ENCODE measurements at places on chromosomes 5 and 9.
A peak's percentile ranks its signal among the peaks of the same experiment; 100 is the strongest.

GRCh38 chr5:135110785-135111596 is 77.0 kb upstream of the PITX1 start:
- no peak for DNase-seq

GRCh38 chr9:16469184-16469583 is 401.3 kb downstream of the BNC2 start:
- no peak for DNase-seq

- no peak for DNase-seq
These were observed 53.9 kb downstream of the RFX3 start for GRCh38 chr9:3471883-3472282.

GRCh38 chr9:14030375-14031059 is 283.4 kb downstream of the NFIB start:
- DNase-seq, result peak; percentile 78

GRCh38 chr9:81680006-81680405 is 9.3 kb downstream of the TLE1 start:
- no peak for DNase-seq

- no peak for DNase-seq
These were observed 138.4 kb downstream of the GADD45G start for GRCh38 chr9:89743216-89743572.

DNA sequence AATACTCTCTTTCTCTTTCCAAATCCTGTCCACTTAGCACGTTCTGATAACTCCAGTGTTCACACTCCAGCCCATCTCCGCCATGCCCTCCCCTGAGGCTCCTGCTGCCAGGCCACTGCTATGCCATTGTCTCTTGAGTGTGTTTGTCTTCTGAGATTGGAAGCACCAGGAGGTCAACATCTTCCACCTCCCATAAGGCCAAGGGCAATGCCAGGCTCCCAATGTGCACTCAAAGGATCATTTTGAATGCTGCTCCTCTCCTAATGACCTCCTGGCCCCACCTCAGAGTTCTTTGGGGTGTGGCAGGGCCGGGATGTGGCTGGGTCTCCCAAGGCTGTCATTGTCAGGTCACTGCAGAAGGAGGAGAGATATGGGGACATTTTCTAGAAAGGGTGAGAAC is 19.5 kb downstream of the IGIP start:
- DNase-seq, result no peak
